ENCODE measurements at places on chromosomes 5 and 9.

DNA sequence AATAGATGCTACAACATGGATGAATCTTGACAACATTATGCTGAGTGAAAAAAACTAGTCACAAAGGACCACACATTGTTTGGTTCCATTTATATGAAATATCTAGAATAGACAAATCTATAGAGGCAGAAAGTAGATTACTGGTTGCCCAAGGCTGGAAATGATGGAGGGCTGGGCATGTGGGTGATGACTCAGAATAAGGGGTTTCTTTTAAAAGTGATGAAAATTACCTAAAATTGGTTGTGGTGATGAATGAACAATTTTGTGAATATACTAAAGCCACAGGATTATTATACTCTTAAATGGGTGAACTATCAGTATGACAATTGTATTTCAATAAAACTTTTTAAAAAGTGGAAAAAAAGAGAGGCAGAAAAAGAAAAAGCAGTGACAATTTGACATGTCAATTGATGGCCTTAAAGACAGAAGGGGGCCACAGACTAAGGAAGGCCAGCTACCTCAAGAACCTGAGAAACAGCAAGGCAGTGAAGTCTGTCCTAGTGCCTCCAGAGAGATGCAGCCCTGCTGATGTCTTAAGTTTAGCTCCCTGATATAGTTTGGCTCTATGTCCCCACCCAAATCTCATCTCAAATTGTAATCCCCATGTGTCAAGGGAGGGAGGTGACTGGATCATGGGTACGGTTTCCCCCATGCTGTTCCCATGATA is 182.7 kb downstream of the PIK3R1 start:
- no peak for DNase-seq

GRCh38 chr9:92740969-92741368 is 23.7 kb downstream of the BICD2 start:
- DNase-seq = no peak

GRCh38 chr5:10649666-10650380 is 86.0 kb downstream of the ANKRD33B start:
- DNase-seq = peak; percentile 52

GRCh38 chr9:130268521-130269211 is 3.1 kb downstream of the HMCN2 start:
- no peak for DNase-seq

- no peak for DNase-seq
Observed at GRCh38 chr9:35529161-35529823, 39.4 kb downstream of the RUSC2 start.

GRCh38 chr5:32383065-32383464 is 61.5 kb downstream of the ZFR start:
- DNase-seq = no peak

DNA sequence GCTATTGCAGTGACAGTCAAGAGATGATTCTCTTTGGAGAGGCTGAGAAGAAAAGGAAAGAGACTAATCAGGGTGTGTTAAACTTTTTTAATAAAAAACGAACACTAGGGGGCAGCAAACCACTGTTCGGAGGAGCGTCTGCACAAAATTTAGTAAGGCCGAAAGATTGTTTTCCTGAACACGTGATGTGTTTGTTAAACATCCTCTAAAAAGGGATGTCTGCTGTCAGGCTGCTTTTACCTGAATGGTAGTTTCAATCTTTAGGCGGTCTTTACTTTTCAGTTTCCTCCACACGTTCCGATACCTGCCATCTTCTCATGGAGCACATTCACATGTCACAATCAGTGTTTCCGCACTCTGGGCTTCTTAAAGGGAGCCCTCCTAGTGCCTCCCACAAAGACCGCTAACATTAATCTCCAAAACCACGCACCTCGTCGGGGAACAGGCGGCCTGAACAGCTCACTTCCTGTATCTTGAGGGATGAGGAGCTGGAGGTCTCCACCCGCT is 125.2 kb downstream of the GPBP1 start:
- peak; percentile 83 for DNase-seq

DNA sequence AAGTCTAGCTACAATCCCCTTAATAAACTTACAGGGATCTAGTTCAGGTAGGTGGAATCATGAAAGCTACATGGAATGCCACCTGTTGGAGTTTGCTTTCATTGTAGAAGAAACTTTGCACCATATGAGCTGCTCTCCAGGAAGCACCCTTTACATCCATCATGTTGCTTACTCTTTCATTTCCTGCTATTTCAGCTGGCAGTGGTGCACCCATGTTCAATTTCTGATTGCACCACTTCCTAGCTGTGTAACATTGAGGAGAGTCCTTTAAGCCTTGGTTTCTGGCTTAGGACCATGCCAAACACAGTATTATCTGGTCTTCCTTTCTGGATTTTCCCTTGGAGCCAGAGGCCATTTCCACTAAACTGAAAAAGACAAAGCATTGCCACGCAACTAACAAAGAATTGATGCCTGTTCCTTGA is 123.3 kb upstream of the SLC12A2 start:
- no peak for DNase-seq

- no peak for DNase-seq
Observed at GRCh38 chr5:6333182-6333905, 45.0 kb downstream of the MED10 start.

DNA sequence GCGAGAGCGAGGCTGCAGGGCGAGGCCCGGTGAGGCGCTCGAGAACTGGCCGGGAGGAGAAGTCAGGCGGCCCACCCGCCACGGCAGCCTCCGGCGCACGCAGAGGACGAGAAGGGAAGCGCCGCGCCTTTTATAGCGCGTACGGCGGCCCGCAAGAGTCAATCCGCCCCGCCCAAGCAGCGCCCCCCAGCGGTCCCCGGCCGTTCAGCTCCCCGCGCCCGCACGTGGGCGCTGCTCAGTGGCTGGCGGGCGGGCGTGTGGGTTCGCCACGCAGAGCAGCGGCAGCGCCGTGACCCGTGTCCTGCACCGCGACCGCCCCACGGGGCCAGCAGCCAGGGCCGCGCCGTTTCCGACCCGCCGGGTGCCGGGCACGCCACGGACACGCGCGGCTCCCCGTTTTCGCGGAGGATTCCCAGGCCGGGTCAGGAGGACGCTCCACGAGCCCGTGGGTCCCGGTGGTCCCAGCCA is 14.6 kb downstream of the LCN10 start:
- DNase-seq = peak; percentile 92

- DNase-seq = no peak
Observed at GRCh38 chr9:124541824-124542223, 34.6 kb upstream of the NR5A1 start.

DNA sequence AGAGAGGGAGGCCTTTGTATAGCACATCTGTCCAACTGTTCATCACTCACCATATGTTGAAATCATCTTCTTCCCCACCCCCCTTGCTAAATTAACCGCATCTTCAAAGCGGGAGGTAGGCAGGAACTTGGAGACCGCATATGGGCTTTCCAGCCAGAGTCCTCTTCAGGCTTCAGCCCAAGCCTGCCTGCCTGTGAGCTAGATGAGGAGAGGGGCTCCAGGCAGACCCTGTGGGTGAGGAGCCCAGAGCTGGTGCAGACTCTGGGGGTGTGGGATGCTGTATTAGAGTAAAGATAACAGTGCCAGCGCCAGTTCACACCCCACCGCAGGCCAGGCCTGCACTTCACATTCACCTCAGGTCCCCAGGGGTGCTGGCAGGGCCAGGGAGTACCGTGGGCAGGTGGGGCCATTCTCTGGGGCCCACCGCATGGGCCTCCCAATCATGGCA is 16.2 kb downstream of the PRRC2B start:
- DNase-seq = peak; percentile 78

- DNase-seq = no peak
Observed at GRCh38 chr9:110877374-110877773, 160.9 kb downstream of the LPAR1 start.

GRCh38 chr5:175542232-175542965 is 64.0 kb downstream of the SFXN1 start:
- no peak for DNase-seq

DNA sequence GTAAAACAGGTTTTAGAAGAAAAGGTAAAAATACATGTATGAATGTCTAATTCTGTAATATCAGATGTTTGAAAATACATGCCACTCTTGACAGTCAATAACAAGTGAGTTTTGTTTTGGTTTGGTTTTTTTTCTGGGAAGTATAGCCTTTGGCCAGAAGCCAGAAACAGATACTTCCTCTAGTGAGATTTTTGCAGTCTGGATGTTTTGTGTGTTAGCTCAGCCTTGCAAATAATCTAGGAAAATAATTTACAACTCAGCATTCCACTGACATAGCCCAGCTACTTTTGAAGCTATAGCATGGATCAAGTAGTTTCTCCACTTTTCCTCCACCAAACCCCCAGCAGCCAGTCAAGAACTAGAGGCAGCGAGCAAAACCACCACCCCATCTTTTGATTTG is 56.7 kb downstream of the SLC1A1 start:
- DNase-seq = peak; percentile 50

GRCh38 chr9:105291938-105292337 is 47.5 kb downstream of the SLC44A1 start:
- no peak for DNase-seq

DNA sequence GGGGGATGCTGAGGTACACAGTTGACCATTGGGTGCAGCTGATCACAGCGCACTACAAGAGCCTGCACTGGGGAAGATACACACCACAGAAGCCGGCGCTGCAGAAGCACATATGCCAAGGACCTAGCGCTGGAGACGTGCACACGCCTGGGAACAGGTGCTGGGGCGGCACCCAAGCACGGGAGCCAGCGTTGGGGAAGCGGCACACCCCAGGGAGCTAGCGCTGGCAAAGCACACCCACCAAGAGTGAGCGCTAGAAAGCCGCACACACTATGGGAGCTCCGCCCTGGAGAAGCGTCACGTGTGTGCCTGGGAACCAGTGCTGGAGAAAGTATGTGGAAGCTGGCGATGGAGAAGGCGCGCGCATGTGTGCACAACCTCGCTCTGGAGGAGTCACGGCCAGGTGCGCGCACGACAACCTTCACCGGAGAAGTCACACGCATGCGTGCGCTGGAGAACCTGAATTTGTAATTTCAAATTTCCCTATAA is 4.5 kb downstream of the FANCC start:
- peak; percentile 72 for DNase-seq

- DNase-seq = no peak
Observed at GRCh38 chr9:132970324-132971062, 8.0 kb upstream of the GFI1B start.

DNA sequence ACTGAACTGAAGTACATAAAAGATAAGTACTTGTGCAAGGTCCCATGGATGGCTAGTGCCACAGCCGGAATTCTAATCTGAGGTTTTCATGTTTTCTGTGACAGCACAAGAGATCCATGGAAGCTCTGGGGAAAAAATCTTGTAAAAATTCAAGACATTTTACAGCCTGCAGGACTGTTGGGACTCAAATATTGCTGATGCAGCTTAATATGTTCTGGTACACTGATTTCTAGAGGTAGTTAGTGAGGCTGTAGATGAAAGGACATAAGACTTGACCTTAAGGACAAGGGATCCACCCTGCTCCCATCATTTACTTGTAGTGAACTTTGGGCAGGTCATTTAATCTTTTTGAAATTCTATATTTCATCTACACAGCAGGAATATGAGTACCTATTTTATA is 390.4 kb downstream of the TLE4 start:
- DNase-seq = no peak

GRCh38 chr5:177372034-177372896 is 12.0 kb upstream of the SLC34A1 start:
- DNase-seq = no peak

GRCh38 chr5:50873595-50874277 is 207.3 kb downstream of the PARP8 start:
- no peak for DNase-seq

- no peak for DNase-seq
Observed at GRCh38 chr5:138949988-138950387, 74.9 kb upstream of the LRRTM2 start.

DNA sequence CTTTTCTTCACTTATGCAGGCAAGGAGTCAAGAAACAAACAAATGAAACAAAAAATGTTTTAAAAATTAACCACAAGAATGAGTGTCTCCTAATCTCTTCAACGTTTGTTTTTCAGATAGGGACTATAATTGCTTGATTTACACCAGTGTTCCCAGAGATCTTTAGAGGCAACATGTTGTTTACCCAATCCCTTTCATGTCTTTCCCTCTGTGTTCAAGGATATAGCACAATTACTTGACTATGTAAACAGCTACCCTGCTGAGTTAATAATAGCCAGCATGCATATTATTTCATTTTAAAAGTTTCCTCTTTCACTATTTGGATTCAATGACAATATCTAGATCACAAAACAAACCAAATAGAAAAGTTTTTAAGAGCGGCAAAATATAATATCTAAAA is 25.1 kb upstream of the SHISAL2B start:
- DNase-seq = no peak

DNA sequence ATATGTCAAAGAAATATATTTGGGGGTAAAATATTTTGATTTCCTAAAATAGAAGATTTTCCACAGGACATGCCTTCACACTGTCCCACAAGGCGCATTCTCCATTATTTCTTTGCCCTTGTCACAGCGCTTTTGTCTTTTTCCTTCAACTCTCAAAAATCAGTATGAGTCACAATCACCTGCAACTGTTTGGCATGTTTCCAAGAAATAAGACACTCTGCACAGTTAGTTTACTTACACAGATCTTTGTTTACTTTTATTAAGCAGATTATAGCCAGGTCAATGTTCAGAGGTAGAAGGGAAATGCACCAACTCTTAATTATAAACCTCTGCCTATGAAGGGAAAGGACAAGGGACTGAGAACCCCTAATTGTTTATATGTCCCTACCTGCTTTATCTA is 9.5 kb downstream of the CEMIP2 start:
- no peak for DNase-seq

- DNase-seq = no peak
Observed at GRCh38 chr5:147860641-147861025, 17.9 kb upstream of the SCGB3A2 start.

- DNase-seq = no peak
Observed at GRCh38 chr5:171476701-171477100, 57.3 kb downstream of the FGF18 start.

DNA sequence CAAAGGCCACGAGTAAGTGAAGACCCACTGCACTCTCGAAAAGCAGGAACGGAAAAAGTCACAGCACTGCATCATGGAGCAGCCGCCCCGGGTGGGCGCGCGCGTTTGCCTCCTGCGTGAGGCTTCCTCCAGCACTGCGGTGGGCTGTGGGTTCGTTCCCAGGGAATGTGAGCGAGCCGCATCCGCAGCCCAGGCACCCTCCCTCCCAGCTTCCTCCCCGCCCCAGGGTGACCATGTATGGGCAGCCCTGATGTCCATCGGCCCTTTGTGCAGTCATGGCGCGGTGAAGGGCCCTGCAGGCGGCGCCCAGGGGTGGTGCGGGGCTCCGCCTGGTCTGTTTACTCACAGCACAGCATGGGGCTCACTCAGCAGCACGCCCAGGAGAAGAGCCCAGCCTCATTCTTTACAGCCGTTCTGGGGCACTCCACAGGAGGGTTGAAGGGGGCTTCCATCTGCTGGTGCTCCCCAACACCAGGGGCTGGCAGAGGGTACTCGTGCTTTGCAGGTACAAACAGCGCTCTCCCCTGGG is 32.7 kb downstream of the KCNT1 start:
- no peak for DNase-seq

All from fibroblast of skin of right biceps (primary cell).